ENCODE measurements at places on chromosomes 7 and 10. TPM values are rescaled to one million over a fixed set of nuclear protein-coding genes. Genes with fewer than 3 reads are reported as not detected.

The ACTR3C gene
- total RNA-seq, result 0.11 TPM

The AKR1D1 gene
- total RNA-seq, result not detected

The HOXA11 gene
- total RNA-seq, result not detected

The ERVW-1 gene
- total RNA-seq, result not detected

The SPAM1 gene
- not detected for total RNA-seq

The MTURN gene
- 40.9 TPM for total RNA-seq

The MMD2 gene
- not detected for total RNA-seq

The SFRP5 gene
- not detected for total RNA-seq

The PVRIG gene
- 27.8 TPM for total RNA-seq

The TMEM236 gene
- not detected for total RNA-seq

The GALNT17 gene
- 29.8 TPM for total RNA-seq

The HBP1 gene
- total RNA-seq, result 62.2 TPM

The PILRA gene
- total RNA-seq, result 25.8 TPM

The SPDYE16 gene
- total RNA-seq, result not detected

The ELMO1 gene
- total RNA-seq, result 40.8 TPM

The ALOX5 gene
- 23.1 TPM for total RNA-seq

The SUN3 gene
- not detected for total RNA-seq

The CLDN15 gene
- 27.7 TPM for total RNA-seq

The ELAPOR2 gene
- 1.1 TPM for total RNA-seq

The OPN1SW gene
- total RNA-seq, result not detected

The RAB11FIP2 gene
- 2.8 TPM for total RNA-seq

The GIMAP7 gene
- 9.4 TPM for total RNA-seq

The OPN4 gene
- total RNA-seq, result not detected

The STAG3 gene
- not detected for total RNA-seq

The HOXA6 gene
- total RNA-seq, result 15.3 TPM

The MACC1 gene
- not detected for total RNA-seq

The ZPBP gene
- not detected for total RNA-seq

The VIPR2 gene
- 17.8 TPM for total RNA-seq

The HTRA1 gene
- 112 TPM for total RNA-seq

The ZYX gene
- total RNA-seq, result 320 TPM

The GPR26 gene
- total RNA-seq, result not detected

The RARRES2 gene
- 144 TPM for total RNA-seq

The PNLIPRP1 gene
- not detected for total RNA-seq

The SEC24C gene
- 65.9 TPM for total RNA-seq

The ZP3 gene
- 1.1 TPM for total RNA-seq

The SPDYE11 gene
- not detected for total RNA-seq

The SLC16A9 gene
- total RNA-seq, result 2.9 TPM

The TMEM229A gene
- not detected for total RNA-seq

The SFTPA1 gene
- not detected for total RNA-seq

The VKORC1L1 gene
- 10.2 TPM for total RNA-seq

The FAM200A gene
- 0.64 TPM for total RNA-seq

The HEPACAM2 gene
- not detected for total RNA-seq

The CHST3 gene
- total RNA-seq, result 41.4 TPM

The LRMDA gene
- total RNA-seq, result 0.96 TPM

The RAPGEF5 gene
- total RNA-seq, result 65.8 TPM

The PTPRZ1 gene
- total RNA-seq, result 0.64 TPM

The OR2A1 gene
- total RNA-seq, result not detected

The IKZF1 gene
- 3.6 TPM for total RNA-seq

The FEZF1 gene
- total RNA-seq, result not detected

The MAT1A gene
- total RNA-seq, result 0.32 TPM

The CTAGE6 gene
- total RNA-seq, result not detected

The FAM53B gene
- total RNA-seq, result 52.5 TPM

The C10orf67 gene
- not detected for total RNA-seq

The ZC3HAV1L gene
- total RNA-seq, result 29.1 TPM

The ANKRD2 gene
- not detected for total RNA-seq

The TMEM213 gene
- not detected for total RNA-seq

All from ascending aorta (tissue), 2 donors.